ENCODE measurements at places on chromosomes 7 and 10.
A peak's percentile ranks its signal among the peaks of the same experiment; 100 is the strongest.

- DNase-seq: no peak
Observed at GRCh38 chr7:14023838-14024237, 34.4 kb upstream of the ETV1 start.

GRCh38 chr7:157439149-157439548 is 102.3 kb downstream of the DNAJB6 start:
- DNase-seq: no peak

GRCh38 chr10:86857128-86857721 is 100.2 kb downstream of the MMRN2 start:
- peak; percentile 46 for DNase-seq

DNA sequence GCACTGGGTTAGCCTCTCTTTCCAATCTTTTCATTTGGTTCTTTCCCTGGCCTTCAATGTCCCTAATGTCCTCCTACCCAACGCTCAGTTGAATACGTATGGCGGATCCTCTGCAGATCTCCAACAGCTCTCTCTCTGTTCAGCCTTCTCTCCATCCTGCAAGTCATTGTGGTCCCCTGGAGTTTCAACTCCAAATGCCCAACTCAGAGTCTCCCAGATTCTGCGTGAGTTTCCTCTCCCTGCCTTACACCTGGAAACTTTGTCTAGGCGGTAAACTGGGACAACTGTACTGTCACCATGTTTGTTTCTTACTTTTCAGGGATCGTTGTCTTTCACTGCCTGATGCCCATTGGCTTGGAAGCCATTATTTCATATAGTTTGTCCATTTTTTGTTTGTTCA is 273.1 kb downstream of the TNS3 start:
- no peak for DNase-seq

- no peak for DNase-seq
Observed at GRCh38 chr10:79372871-79373270, 25.6 kb downstream of the PPIF start.

GRCh38 chr7:141389140-141389796 is 161.9 kb upstream of the AGK start:
- DNase-seq: no peak

GRCh38 chr7:148395990-148396716 is 194.4 kb upstream of the C7orf33 start:
- DNase-seq: no peak

GRCh38 chr7:124630395-124630794 is 135.2 kb downstream of the GPR37 start:
- no peak for DNase-seq

- no peak for DNase-seq
Observed at GRCh38 chr10:692682-693351, 3.3 kb upstream of the DIP2C start.

DNA sequence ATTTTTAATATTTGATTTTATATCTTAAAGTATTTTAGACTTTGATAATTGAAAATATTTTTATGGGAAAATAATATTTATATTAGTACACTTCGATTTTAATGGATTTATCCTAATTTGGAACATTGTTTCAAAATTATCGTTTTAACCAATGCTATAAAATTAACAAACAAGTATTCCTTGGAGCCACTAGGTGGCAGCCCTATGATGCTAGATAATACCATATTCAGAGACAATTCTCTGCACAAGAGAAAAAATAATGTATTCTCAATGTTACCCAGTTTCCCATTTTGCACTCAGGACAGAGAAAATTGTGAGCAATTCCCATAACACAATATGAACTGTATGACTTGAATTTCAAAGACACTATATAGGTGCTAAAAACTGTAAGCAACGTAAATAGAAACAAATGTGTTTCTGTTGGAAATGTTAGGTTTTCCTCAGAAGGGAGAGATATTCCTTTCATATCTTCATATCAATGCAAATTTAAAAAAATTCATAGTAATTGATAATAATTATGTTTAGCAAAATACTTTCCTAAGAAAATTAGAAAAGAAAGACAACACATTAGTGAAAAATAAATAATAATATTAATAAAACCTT is 237.8 kb downstream of the SEMA3E start:
- peak; percentile 4 for DNase-seq

DNA sequence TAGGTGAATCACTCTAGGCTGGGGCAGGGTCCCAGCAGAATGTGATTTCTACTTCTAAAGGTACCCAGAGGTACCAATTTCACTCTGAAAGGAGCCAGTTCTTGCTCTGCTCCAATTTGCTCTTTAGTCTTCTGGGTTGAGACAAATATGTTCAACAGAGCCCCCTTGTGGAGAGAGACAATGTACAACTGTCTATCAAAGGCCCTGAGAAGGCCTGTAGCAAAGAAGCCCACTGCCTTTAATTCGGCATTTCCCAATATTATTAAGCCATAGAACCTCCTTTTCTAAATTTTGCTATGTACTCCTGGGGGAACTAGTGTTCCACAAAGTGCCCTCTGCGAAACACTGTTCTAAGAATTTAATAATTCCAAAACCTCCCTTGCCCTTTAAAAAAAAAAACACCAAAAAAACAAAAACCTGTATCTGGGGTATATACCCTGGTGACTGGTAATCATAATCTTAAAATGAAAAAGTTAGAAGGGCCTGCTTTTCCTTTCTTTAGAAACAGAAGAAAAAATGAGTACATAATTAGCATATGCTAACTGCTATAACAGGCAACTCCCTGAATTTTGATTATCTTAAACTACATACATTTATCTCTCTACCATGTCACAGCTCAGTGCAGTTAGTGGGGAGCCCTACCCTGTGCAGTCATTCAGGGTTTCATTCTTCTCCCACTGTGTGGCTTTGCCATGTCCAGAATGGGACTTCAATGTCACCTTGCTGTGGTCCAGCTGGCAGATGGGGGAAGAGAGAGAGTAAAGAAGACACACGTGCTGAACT is 160.9 kb upstream of the BMPER start:
- DNase-seq: no peak

GRCh38 chr10:16896993-16897392 is 79.8 kb upstream of the RSU1 start:
- no peak for DNase-seq

- peak; percentile 86 for DNase-seq
Observed at GRCh38 chr10:70405037-70405824, 1.3 kb downstream of the EIF4EBP2 start.

- no peak for DNase-seq
Observed at GRCh38 chr7:155062411-155062810, 7.7 kb upstream of the HTR5A start.

DNA sequence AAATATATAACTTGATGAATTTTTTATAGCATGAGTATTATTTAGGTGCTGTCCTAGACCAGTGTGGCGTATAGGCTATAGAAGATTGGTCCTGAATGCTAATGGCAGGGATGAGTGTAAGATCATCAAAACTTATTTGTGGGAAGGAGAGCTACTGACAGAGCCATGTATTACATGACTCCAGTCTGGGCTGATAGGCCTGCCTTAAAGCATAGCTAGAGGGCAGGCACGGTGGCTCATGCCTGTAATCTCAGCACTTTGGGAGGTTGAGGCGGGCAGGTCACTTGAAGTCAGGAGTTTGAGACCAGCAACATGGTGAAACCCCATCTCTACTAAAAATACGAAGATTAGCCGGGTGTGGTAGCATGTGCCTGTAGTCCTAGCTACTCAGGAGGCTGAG is 198.1 kb upstream of the KLF14 start:
- no peak for DNase-seq

DNA sequence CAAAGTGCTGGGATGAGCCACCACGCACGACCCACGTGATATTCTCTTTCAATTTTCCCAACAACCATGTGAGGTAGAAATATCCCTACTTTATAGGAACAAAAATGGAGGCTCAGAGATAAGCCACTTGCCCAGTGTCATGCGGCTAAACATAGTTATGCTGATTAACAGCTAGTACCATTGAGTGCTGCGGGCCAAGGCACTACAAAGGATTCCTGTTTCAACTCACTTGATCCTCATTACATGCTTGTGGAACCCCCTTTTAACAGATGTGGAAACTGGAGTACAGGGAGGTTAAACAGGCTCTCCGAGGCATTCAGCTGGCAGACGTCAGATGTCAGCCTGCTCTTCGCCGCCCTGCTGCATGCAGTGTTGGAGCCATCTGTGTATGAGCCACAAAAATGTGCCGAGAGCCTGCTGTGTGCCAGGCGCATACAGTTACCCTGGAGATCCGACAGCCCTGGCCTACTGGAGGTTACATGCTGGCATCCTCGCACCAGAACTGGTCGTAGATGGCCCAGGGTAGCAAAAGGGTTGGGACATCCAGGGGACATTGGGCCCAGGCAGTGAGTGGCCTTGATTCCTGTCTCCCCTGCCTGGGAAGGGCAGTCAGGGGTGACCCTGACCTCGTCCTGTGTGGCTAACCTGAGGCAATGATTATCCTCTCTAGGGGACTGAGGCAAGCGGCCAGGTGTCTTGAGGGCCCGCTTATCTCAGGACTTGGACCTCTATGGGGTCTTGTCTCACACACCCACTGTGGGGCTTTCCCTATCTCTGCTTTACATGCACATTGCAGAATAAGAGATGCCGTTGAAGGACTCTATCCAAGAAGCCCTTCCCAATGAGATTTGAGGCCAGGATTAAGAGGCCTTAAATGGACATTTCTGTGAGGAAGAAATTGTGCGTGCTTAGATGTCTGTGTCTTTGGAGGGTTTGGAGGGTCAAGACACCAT is 18.5 kb upstream of the SRGN start:
- DNase-seq: no peak

GRCh38 chr7:128959296-128959695 is 21.6 kb downstream of the IRF5 start:
- DNase-seq: no peak

- no peak for DNase-seq
Observed at GRCh38 chr10:116947841-116948529, 57.0 kb downstream of the SHTN1 start.

DNA sequence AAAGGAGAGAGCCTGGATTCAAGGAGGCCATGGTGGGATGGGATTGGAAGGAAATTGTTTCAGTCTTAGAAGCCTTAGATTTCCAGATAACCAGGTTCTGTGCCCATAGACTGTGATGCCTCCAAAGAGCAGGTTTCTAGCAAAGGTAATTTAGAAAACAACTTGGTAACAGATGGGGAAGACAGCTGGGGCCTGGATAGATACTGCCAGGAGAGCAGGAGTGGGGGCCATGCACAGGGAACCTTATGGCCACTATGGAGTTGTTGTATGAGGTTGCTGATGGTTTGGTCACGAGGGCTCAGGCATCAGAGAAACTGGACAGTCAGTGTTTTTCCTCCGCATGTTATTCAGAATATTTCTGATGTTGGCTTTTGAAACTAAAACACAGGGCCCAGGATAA is 901.9 kb downstream of the LRMDA start:
- no peak for DNase-seq

DNA sequence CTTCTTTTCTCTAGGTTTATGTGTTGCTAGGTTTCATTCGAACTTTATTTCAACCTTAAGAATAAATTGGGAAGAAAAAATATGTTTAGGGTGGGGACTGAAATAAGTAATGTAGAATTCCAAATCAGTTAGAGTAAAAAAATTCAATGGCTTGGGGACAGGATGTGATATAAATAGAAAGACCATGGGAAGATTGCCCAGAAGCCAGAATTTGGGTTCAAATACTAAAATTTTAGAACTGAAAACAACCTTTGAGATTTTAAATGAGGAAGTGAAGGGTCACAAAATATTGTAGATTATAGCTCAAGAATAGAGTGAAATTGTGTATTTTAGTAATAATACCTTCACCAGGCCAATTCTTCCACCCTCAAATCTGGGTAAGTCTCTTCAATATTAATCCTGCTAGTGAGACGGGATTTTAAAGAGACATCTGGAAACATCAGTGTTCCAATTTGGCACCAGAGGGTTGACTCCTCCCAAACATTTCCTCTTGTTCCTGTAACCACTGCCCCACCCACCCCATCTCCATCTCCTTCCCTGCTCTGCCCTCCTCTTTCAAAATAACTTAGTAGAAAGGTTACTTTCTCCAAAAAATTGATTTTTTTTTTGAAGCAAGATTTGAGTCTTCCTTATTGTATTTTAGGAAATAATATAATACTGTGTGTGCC is 51.3 kb upstream of the FAM3C start:
- no peak for DNase-seq

- DNase-seq: no peak
Observed at GRCh38 chr7:120984406-120984805, 4.1 kb upstream of the CPED1 start.

DNA sequence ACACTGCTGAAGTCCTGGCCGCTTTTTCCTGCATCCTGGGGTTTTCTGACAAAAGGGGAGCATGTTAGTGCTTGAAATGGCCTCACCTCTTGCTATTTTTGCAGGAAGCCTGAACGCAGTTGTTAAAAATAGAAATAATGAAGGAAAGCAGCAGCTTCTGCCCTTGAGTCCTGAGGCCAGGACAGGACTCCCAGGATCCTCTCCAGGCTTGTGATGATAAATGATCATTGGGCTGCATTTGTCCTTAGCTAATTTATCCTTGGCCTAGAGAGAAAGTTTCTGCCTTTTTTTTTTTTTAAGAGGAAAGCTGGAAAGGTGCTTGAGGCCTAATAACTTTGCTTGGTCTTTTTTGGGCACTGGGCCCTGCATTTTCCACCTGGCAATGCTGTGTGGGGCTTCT is 17.7 kb upstream of the FAM20C start:
- DNase-seq: no peak

DNA sequence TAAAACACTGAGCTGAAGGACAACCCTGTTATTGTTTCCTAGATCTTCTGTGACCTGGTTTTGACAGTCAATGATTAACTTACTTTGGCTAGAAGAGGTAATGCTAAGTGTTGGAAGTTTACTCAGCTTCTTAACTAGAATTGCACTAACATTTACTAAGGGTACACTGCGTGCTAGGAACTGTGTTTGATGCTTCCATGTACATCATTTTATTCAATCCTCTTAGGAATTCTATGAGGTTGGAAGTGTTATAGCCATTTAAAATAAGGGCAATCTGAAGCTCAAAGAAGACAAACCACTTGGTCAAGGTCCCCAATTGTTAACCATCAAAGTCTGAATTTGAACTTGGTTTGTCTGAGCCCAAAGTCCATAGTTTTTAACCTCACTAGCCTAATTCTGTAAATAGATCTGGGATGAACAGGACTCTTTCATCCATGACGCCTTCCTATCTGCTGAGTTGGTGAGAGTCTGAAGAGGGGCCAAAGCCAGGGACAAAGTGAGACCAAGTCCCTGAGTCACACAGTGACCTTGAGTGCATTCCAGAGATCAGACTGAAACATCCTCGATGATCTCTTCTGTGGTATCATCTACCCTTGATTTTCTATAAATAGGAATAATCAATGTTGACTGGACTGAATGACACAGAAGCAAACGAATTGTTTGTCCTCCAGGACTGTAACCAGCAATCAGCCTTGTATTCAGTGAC is 29.2 kb upstream of the ZNRF2 start:
- DNase-seq: no peak

DNA sequence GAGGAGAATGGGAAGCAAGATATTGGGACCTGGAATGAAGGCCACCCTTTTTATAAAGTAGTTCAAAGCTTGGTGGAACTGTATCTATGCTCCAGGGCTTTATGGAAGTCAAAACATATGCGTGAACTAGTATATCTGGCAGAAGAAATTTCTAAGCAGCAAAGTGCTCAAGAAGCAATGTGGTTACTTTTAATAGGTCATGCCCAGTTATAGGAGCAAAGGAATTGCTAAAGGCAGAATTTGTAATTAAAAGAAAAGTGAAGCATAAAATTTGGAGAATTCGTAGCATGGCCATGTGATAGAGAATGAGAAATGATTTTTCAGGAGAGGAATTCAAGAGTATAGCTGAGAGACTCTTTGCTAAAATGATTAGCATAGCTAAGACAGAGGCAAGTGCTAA is 1110.4 kb downstream of the XPNPEP1 start:
- no peak for DNase-seq

- peak; percentile 61 for DNase-seq
Observed at GRCh38 chr7:151115121-151115835, 29.0 kb downstream of the AGAP3 start.

GRCh38 chr10:95841661-95842498 is 65.9 kb upstream of the CC2D2B start:
- DNase-seq: peak; percentile 31

- no peak for DNase-seq
Observed at GRCh38 chr7:115634633-115635032, 395.9 kb downstream of the TFEC start.
